ENCODE measurements at places on chromosomes 1 and 21. TPM values are rescaled to one million over a fixed set of nuclear protein-coding genes. Genes with fewer than 3 reads are reported as not detected.
A peak's percentile ranks its signal among the peaks of the same experiment; 100 is the strongest.

- H3K4me3 ChIP-seq: no peak overlapping the region
- H3K36me3 ChIP-seq: peaks cover 10% of the 10 kb centered on the region
These were observed 6.1 kb upstream of the CELSR2 start for GRCh38 chr1:109243221-109243620.

DNA sequence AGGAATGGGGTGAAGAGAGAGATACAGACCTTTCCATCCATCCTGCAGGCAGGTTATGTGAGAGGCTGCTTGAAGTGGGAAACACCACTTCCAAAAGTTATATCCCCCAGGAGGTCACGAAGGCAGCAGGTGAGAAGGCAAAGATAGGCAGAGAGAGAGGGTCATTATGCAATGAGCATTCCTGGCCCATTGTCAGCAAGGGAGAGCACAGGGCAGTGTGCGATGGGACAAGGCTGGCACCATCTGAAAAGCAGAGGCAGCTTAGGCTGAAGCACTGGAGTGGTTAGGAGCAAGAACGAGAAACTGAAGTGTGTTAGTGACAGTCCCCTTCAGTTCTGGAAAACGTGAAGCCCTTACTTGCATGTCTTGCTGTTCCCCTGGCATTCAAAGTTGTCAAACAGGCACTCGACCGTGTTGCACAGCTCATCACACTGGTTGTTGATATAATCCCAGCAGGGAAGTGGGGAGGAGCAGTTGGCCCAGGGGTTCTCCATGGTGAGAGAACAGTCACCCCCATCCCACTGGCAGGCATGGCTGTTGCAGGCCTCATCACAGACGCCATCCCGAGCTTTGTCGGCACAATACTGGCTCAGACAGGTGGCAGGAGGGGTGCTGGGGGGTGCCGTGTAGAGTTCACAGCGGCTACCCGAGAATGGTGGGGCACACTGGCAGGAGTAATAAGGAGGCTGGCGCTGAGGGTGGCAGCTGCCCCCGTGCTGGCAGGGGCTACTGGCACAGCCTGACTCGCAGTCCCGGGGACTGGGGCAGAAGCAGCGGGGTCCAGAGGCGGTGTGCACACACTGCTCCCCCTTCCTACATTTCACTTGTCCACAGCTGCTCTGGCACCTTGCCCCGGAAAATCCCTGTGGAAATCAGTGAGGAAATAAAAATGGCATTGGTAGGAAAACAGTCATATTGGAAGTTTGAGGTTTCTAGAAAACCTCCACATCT is 28.9 kb upstream of the ADAM30 start:
- peaks cover 100% of the 10 kb centered on the region for H3K36me3 ChIP-seq
- no peaks in the 10 kb centered on the region for H3K27me3 ChIP-seq
- no peak overlapping the region for H3K4me3 ChIP-seq

DNA sequence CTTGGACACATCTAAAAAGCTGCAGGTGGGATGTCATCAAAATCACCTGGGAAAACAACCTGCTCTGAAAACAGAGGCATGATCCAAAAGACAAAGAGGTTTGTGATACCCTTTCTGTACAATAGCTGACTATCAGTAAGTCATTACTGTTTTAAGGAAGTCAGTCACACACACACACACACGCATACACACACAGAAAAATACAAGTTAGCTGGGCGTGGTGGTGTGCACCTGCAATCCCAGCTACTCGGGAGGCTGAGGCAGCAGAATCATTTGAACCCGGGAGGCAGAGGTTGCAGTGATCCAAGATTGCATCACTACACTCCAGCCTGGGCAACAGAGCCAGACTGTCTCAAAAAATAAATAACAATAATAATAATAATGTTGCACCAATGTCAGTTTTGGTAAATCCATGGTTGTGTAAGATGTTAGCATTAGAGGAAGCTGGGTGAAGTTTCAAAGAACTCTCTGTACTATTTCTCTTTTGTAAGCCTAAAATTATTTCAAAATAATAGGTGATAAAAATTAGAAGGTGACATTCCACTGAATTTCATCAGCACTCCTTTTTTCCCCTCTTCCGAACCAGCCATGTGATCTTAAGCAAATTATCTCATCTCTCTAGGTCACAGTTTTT is 9.9 kb upstream of the HLCS start:
- no peaks in the 10 kb centered on the region for H3K27me3 ChIP-seq
- no peak overlapping the region for H3K27ac ChIP-seq
- H3K4me1 ChIP-seq: peaks cover 14% of the 10 kb centered on the region

DNA sequence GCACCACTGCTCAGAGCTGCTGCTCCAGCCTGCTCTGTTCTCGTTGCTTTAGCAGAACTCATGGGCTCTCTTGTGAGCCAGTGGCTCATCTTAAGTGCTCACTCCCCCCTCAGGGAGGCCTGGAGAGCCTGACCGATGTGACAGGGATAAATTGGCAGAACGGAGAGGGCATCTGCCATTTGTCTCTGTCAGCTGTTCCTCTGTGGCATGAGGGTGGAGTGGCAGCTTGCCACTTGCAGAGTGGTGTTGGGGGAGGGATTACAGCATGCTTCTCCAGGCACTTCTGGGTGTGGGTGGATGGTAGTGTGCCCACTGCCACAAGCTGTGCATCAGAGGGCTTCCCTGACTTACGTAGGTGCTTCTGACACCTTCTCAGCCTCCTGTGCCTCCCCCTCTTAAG is 229.5 kb downstream of the PAPPA2 start:
- H3K4me3 ChIP-seq: no peak overlapping the region
- no peaks in the 10 kb centered on the region for H3K36me3 ChIP-seq

GRCh38 chr1:217889401-217889800 is 258.3 kb downstream of the SPATA17 start:
- no peak overlapping the region for H3K4me3 ChIP-seq
- no peaks in the 10 kb centered on the region for H3K27me3 ChIP-seq
- H3K4me1 ChIP-seq: no peaks in the 10 kb centered on the region
- DNase-seq: no peak
- H3K36me3 ChIP-seq: no peaks in the 10 kb centered on the region

DNA sequence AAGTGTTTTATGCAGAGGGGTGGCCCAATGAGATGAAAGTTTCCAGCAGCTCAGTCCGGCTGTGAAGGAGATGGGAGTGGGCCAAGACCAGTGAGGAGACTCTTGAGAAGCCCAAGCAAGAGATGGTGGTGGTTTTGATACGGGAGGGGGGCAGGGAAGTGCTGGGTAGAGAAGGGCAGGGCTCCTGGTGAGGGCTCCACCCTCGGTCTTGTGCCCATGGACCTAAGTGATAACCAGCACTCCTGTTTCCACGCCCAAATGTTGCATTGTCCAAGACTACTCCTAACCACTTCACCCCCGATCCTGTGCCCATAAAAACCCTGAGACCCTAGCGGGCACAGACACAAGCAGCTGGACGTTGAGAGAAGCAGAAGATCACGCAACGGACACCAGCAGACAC is 140.9 kb downstream of the MIS18A start:
- H3K27me3 ChIP-seq: no peaks in the 10 kb centered on the region
- no peak overlapping the region for H3K27ac ChIP-seq
- no peak overlapping the region for H3K4me3 ChIP-seq
- H3K36me3 ChIP-seq: no peaks in the 10 kb centered on the region
- DNase-seq: no peak

GRCh38 chr1:17419626-17420328 is 19.7 kb downstream of the RCC2 start:
- H3K4me1 ChIP-seq: peaks cover 5% of the 10 kb centered on the region
- peaks cover 99% of the 10 kb centered on the region for H3K36me3 ChIP-seq
- H3K27ac ChIP-seq: no peak overlapping the region
- no peaks in the 10 kb centered on the region for H3K27me3 ChIP-seq

- no peak overlapping the region for H3K4me3 ChIP-seq
- peaks cover 14% of the 10 kb centered on the region for H3K36me3 ChIP-seq
- H3K27ac ChIP-seq: no peak overlapping the region
- DNase-seq: peak; percentile 25
These were observed 35.8 kb upstream of the PRSS38 start for GRCh38 chr1:227779685-227780084.

DNA sequence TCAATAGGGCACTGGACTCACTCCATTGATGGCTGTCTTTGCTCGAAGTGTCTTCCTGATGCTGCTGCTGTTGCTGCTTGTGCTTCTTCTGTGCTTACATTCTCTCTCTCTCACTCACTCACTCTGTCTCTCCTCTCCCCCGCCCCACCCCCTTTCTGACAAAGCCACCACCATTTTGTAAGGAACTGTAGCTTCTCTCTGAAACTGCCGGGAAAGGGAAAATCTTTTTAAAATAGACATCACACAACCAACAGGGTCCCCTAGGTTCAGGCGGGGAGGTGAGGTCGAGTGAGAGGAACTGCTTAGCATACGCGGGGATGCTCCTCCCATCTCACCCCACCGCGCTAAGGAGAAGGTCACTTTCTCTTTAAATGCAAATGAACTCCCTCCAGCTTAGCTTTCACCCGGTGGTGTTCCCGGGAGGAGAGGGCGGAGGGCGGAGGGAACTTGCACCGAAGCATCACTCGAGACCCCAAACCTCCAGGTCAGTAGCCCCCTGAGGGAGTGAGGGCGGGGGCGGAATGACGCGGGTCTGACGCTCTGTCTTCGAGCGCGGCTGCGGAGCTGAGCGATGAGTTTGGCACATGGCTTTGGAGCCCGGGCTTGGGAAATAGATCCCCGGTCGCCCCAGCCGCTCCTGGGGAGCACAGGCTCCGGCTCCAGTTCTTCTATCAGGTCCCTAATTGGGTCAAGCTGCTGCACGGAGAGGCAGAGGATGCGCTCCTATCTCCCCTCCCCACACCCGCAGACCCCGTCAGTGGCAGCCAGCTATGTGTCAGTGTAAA is at the start of gene CCDC28B:
CCDC28B (plus strand) TSS at position 370 of the 785 bp plus-strand sequence. CDS start 1,341 bp downstream, outside the sequence.
- peak within 1 kb of the TSS; percentile 65 for H3K4me3 ChIP-seq
- H3K36me3 ChIP-seq: peaks cover 22% of the 10 kb centered on the region
- H3K27me3 ChIP-seq: no peaks in the 10 kb centered on the region
- H3K4me1 ChIP-seq: peaks cover 26% of the 10 kb centered on the region
- peak within 1 kb of the TSS; percentile 63 for H3K27ac ChIP-seq
- peak; percentile 72 for DNase-seq

The SLAMF7 gene
- total RNA-seq: 9.2 TPM

The SLAMF1 gene
- 1.6 TPM for total RNA-seq

The PTCH2 gene
- 0.64 TPM for total RNA-seq
